ENCODE measurements at places on chromosomes 7 and 10.

GRCh38 chr7:107944411-107945169 is 53.6 kb downstream of the DLD start:
- DNase-seq, result peak; percentile 24

GRCh38 chr10:31138026-31138553 is 106.4 kb upstream of the ZNF438 start:
- DNase-seq, result no peak

DNA sequence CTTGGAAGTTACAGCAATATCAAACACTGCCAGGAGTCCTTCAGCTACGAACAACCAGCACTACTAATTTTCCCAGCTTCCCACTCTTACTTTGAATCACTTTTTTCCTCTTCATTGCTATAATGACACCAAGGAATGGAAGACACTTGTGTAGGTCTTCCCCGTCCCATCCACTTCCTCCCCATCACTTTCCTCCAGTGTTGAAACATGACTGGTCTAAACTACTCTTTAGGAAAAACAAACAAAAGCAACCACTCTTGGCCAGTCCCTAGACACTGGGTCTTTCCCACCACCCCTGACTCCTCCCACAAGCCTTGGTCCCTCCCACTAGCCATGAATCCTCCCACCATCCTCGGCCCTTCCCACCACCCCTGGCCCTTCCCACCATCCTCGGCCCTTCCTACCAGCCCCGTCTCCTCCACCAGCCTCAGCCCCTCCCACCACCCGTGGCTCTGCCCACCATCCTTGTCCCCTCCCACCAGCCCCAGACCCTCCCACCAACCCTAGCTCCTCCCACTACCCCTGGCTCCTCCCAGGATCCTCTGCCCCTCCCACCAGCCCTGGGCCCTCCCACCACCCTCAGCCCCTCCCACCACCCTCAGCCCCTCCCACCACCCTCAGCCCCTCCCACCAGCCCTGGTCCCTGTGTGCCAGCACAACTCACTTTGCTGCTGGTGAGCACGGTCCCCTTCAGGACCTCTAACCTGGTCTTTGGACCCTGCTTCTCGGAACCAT is 68.5 kb downstream of the CXCL12 start:
- DNase-seq, result no peak

DNA sequence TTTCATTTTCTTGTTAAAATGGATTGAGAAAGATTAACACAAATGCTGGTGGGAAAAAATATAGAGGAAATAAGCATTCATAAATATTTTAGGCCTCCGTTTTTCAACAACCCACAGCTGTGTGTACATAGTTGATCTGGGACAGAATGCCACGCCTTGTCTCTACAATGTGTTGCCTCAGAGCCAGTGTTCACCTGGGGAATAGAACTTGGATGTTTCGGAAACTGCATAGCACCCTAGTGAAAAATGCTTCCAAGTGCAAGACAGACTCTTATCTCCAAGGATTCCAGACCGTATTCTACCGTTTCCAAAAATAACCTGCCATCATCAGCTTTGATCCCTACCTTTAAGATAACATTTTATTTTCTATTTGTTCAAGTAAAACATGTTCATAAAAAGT is 260.9 kb downstream of the SDK1 start:
- no peak for DNase-seq

DNA sequence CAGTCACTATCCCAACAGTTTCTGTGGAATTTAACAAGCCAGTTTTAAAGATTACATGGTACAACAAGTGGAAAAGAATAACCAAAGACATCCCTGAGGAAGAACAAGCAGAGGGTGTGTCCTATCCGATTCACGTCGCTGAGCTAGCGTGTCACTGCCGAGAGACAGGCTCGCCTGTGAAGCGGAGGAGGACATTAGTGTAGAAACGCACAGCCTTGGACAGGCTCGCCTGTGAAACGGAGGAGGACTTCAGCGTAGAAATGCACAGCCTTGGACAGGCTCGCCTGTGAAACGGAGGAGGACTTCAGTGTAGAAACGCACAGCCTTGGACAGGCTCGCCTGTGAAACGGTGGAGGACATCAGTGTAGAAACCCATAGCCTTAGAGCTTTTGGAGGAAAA is 52.7 kb upstream of the INPP5A start:
- DNase-seq, result no peak

GRCh38 chr7:111238886-111239285 is 148.0 kb downstream of the LRRN3 start:
- DNase-seq, result peak; percentile 3

DNA sequence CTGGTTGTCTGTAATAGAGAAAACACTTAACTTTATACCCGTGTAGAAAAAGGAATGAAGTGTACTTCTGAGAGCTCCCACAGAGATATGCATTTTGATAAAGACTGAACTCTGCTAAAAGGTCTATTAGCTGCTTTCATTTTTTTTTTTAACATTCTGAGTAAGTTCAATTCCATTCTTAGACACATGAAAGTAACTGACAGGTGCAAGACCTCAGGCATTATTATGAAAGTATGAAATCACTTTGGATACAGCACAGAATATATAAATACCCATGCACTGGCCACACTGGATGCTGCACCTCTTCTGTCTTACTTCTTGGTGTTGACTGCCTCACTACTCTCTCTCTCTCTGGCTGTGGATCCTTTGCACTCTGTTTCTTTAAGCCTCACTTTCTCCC is 46.2 kb downstream of the VWDE start:
- no peak for DNase-seq

DNA sequence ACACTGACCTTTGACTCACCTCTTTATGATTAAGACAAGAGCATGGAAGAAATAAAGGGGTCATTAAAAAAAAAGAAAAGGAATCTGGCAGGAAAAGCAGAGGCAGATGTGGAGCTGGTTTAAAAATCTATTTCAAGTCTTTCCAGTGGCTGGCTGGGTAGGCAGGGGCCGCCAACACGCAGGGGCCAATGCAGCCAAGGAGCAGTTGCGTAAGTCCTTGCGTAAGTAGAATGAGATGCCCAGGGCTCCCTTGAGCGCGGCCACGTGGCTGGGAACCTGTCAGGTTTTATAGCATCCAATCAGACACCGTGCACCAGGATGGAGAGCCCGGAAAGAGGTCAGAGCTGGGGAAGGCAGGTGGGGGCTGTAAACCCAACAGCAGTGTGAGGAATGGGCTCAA is 123.8 kb upstream of the INSYN2A start:
- no peak for DNase-seq

DNA sequence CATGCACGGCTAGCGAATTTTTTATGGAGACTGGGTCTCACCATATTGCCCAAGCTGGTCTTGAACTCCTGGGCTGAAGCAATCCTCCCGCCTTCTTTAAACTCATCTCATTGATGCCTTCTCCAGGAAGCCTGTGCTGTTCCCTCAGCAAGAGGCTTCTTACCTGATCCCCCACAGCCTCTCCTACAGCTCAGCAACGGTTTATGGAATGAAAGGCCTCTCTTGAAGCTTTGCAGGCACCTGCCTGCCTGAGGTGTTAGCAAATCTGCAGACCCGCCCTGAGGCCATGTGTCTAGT is 468 bp upstream of the TRIM56 start:
- no peak for DNase-seq

GRCh38 chr10:11782793-11783557 is 40.2 kb upstream of the PROSER2 start:
- peak; percentile 78 for DNase-seq

GRCh38 chr10:12848439-12849173 is 152.9 kb downstream of the CCDC3 start:
- no peak for DNase-seq

DNA sequence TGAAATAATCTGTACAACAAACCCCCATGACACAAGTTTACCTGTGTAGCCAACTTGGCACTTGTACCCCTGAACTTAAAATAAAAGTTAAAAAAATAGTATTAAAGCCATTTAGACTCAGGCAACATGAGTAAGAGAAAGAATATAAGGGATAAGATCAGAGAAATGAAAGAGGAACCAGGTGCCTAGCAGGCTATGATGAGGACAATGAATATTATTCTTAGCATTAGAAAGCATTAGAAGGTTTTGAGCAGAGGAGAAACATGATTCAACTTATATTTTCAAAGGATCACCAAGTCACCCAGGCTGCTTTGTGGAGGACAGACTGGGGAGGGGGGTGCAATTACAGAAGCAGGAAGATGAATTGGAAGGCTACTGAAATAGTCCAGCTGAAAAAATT is 48.1 kb upstream of the TES start:
- no peak for DNase-seq

DNA sequence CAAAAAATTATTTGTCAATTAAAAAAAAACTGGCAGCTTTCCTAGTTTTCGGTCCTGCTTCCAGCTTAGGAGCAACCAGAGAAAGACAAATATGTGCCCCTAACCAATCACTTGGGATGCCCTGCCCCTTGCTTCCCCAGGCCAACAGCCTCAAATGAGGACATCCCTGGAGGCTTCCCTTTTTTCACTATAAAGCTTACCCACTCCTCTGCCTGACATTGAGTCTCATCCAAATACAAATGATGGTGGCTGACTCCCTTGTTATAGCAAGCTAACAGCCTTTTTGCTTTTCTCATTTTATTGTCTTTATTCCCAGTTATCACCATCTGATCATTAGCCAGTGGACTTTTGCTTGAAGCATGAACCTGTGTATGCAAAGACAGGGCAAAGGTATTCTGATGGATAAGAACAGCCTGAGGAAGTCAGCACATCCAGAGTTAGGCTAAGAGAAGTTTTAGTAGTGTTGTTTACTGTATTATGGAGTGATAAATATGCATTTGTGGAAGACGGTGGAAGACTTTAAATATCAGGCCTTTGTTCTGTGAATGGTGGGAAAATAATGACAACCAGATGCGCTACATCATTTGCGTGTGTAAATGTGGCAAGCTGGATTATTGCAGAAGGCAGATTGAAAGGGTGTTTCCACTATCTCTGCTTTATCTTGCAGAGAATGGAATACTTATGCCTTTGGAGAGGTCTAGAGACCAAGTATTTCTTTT is 1.7 kb upstream of the CCM2 start:
- no peak for DNase-seq

DNA sequence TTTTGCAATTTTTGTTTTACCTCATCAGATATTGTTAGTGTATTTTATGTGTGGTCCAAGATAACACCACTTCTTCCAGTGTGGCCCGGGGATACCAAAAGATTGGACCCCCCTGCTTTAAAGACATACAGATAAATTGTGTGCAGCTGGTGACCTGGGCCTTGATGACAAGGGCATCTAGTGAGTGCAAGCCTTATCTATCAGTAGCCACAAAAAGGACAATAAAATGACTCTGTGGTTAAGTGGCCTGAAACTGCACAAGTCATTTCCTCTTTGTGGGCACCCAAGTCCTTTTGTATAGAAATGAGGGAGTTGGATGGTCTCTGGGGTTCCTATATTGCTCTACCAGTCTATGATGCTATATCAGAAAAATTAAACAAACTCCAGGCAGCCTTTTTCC is 98.1 kb downstream of the PARD3 start:
- DNase-seq, result no peak

GRCh38 chr7:52365349-52365748 is 670.1 kb upstream of the POM121L12 start:
- DNase-seq, result no peak

DNA sequence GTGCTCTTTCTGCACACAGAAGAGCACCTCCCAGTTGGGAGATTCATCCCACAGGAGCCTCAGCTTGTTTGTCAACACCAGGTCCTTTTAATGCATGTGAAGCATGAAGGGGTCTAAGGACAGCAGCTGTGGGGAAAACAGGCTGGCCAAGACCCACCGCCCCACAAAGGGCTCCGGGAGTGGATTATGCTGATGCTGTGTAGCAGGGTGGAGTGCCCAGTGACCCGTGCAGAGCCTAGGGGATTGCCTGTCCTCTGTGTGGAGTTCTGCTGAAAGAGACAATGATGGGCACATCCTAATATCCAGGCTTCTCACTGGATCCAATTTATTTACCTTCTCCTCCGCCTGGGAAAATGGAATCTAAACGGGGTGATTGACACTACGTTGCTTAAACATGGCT is 74.0 kb downstream of the PIP4K2A start:
- no peak for DNase-seq

GRCh38 chr10:11235771-11236170 is 218.1 kb downstream of the CELF2 start:
- no peak for DNase-seq

DNA sequence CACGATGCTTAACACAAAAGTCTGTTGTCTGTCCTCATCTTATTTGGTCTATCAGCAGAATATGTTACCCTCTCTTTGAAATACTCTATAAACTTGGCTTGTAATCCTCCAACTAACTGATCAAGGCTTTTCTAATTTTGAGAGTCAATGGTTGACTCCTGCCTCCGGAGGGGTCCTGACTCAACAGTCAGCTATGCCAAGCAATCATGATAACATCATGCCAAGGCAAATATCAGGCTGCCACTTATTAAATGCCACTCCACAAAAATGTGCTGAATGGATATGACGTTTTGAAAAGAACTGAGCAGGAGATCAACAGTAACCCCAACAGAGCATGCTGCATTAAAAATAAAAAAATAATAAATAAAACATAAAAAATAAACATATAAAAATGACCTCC is 116.1 kb downstream of the PARD3 start:
- DNase-seq, result no peak

DNA sequence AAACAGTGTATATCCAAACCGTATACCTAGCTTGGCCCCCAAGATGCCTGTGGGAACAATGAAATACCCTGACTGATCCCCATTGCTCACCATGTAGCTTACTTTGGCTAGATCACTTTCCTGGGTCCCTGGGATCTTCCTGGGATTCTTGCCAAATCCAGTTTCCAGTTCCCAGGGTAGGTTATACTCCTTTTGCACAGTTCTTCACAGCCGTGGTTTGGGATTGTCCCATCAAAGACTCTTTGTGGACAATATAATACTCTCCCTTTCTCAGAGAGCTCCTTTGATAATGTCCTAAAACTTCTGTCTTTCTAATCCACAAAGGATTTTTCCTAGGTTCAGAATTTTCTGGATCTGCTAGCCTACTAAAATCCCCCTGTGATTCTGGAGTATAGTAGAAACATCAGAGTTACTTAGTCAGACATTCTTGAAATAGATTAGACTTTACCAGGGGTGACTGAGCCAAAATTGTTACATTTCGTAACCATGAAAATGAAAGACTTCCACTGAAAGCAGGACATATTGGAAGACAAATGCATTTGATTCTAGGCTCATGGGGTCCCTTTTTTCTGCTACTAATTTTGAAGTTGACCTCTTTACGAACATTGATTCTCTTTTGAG is 388.3 kb upstream of the ETV1 start:
- DNase-seq, result no peak

DNA sequence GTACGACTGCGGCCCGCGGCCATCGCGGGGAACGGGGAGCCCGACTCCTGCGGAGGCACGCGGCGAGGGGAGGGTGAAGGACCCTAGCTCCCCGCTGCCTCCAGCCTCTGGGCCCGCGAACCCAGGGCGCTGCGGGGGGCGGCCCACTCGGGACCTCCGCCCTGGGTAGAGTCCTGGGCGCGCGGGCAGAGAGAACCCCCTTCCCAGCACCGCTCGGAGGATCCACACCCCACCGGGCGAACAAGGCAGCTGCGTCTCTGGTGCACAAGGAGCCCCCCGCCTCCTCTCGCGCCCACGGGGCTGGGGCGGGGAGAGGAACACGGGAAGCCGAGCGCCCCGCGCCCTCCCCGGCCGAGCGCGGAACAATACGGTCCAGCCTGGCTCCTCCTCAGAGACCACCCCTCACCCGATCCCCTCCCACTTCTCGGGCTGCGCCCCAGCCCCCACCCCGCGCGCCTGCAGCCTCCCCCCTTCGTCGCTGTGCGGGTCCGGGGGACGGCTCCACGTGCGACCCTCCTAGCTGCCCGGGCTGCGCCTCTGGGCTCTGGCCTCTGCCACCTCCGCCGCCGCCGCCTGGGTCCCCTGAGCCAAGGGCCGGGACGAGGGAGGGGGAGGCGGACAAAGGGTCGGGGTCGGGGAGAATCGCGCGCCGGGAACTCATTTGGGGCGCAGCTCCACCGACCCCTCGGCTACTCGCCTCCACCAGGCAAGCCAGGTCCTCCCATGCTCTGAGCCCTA is at the start of gene WDR86:
Gene WDR86, minus strand, starts transcription at position 372 of the 738 bp plus-strand sequence. CDS start 449 bp downstream, outside the sequence.
- peak; percentile 80 for DNase-seq

- DNase-seq, result peak; percentile 54
Observed at GRCh38 chr7:137454246-137454724, 110.8 kb upstream of the PTN start.

Measured in renal pelvis (tissue), 12 donors.